CD4-positive, alpha-beta T cell treated with Interferon gamma for 1 hour (primary cell): ENCODE measurements at places on chromosomes 3 and 15.

- no peak for DNase-seq
Observed at GRCh38 chr15:66936861-66937582, 128.4 kb upstream of the SMAD3 start.

GRCh38 chr3:30187366-30187765, 419.0 kb upstream of the TGFBR2 start:
- no peak for DNase-seq

DNA sequence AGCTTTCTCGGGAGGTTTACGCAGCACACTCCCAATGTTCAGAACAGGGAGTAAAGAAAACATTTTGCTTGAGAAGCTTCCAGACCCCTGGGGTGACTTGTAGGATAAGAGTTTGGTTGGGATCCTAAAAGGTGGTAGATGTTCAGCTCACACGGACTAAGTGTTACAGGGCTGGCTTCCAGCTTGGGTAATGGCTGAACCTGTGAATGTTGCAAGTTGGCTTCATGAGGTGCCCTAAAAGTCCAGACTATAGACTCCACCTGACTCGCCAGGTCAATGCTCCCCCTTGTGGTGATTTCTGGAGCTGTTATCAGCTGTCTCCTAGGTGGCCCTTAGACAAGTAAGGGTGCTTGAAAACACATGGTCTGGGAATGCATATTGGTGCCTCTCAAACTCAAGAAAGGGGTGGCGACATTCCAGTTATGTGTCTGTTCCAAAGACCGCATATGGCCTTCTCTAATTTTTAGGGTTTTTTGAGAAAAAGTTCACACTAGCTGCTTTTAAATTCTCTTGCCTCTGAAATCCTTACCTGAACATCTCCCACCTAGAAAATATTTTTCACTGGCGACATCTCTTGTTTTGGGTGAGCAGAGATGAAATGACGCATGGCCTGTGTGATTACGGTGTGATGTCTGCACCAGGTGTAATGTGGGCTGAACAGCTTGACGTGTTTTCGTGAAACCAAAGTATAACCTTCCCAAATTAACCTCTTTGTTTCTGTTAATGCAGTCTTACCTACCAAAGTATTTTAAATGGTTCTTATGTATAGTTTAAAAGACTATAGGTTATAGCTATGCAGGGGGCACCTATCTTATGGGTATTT, 175.7 kb upstream of the KBTBD8 start:
- peak; percentile 38 for DNase-seq

DNA sequence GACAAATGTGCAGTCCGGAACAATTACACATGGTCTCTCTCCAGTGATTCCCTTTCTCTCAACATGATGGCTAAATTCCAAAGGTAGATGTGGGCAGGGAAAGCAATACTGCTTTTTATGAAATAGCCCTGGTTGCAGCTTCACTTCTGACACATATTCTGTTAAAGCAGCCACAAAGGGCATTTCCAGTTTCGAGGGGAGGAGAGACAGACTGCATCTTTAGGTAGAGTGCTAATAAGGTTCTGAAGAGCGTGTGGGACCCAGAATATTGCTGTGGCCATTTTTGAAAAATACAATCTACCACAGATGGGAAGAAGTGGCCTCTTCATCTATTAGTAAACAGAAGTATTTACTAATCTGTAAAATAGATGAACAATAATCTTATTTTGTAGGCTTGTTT, 139.3 kb upstream of the PEX5L start:
- DNase-seq, result no peak

- DNase-seq, result no peak
Observed at GRCh38 chr3:54146506-54147239, 24.3 kb downstream of the CACNA2D3 start.

GRCh38 chr15:93173369-93173768, 84.4 kb upstream of the RGMA start:
- DNase-seq, result no peak

DNA sequence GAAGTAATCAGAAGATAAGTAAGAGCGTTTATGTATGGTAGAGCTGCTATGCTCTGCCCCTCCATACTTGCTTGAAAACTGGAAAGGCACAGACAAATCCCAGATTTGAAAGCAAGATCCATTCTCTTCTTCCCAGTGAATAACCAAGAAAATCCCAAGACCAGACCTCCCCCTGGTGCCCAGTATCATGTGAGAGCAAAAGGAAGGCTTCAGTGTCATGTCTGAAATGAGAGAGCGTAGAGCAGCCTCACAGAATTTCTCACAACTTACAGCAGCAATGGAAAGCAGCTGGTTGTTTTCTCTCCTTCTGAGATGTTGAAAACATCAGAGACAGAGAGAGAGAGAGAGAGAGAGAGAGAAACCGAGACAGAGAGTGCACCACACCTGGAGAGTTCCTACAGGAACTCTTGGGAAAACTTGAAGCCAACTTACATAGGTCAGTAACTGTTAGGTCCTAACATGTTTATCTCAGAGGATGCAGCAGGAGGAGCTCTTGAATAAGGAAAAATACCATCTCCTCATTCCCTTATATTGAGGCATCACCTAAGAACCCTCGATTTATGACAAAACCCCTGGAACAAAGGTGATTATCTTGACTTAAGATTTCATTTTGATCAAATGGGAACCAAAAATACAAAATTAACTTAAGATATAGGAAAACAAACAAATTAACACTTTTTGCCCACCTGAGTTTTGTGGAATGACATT, 273.3 kb downstream of the NSUN3 start:
- DNase-seq, result no peak

DNA sequence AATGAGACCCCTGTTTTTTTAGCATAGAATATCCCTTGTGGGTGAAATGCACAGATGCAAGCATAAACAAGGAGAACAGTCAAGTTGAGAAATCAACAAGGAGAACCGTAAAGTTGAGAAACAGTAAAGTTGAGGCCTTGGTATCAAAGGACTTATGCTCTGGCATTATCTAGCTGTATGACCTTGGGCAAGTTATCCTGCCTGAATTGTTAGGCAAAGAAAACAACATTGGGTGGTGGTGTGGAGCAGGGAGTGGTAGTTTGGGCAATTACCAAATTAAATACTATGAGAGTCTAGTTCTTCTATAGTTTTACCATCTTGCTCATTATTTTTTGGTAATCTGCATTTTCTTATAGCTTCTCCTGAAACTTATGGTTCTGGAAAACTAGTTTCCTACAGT, 573.4 kb upstream of the ARPP21 start:
- no peak for DNase-seq
